ENCODE measurements at places on chromosomes 7 and 10.

DNA sequence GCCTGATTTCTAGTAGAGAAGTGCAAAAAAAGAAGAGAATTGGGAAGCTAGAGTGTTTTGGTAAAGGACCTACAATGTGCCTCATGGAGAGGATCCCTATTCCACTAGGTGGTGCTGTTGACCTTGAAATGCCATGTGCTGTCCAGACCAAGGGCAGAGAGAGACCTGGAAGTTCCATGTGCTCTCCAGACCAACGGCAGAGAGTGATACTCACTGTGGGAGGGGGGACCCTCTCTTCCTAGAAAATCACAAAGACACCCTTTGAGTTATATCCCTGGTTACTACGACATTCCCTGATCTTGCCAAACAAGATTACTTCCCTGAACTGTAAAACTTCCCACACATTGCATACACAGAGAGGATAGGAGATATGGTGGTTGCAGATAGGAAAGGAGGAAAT lies 212.7 kb upstream of the ZNF804B start:
- DNase-seq, result peak; percentile 3

- no peak for DNase-seq
Measured at GRCh38 chr7:30914596-30914995, 2.9 kb downstream of the AQP1 start.

GRCh38 chr7:86968618-86969017 lies 90.8 kb downstream of the ELAPOR2 start:
- no peak for DNase-seq

DNA sequence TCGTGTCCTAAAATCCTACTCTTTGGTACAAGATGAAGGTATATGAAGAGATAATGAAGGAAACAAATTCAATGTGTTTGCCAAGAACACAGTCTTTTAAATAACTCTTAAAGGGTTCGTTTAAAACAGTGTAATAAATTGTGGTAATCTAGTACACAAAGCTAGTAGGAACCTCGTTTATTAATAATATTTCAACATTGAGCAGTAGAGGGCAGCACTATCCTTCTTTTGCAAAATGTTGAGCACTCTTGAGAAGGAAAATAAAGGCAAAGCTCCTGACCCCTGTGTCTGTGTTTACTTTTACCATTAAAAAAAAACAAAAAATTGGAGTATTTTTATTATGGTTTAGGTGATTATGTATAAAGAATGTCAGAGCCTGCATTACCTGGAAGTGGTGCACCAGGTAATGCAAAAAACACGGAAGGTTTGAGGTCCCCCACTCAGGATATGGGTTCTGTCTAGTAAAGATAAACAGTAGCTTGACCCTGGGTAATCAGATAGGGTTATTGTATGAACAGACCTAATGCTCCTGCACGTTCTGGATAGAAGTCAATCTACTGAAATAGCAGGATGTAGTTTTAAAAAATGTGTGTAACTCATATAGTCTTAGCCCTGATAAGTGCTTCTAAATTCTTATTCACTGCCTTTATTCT lies 5.7 kb upstream of the GOT1 start:
- no peak for DNase-seq

- no peak for DNase-seq
Measured at GRCh38 chr7:156751319-156751718, 110.7 kb downstream of the RNF32 start.

GRCh38 chr7:66642186-66642585 lies 13.5 kb downstream of the KCTD7 start:
- no peak for DNase-seq

GRCh38 chr7:152579070-152579469 lies 96.9 kb downstream of the XRCC2 start:
- no peak for DNase-seq

- peak; percentile 44 for DNase-seq
Measured at GRCh38 chr10:1488970-1489548, 248.3 kb downstream of the ADARB2 start.

DNA sequence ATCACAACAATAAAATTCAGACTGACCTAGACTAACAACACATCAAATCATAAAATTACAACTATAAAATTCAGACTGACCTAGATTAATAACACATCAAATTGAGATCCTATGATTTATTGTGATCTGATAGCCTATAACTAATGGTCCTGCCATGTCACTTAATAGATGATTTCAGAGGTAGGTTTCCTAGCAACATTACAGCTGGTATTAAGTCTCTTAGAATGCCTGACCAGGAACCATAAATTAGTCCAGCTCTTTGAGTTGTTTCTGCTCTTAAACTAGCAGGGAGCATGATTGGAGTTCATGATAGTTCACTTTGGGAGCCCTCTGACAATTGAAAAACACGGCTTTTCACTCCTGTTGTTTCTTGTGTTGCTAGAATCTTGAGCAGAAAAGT lies 318.9 kb downstream of the BMPER start:
- DNase-seq, result no peak

GRCh38 chr10:131656431-131656841 lies 244.4 kb upstream of the PPP2R2D start:
- DNase-seq, result no peak

DNA sequence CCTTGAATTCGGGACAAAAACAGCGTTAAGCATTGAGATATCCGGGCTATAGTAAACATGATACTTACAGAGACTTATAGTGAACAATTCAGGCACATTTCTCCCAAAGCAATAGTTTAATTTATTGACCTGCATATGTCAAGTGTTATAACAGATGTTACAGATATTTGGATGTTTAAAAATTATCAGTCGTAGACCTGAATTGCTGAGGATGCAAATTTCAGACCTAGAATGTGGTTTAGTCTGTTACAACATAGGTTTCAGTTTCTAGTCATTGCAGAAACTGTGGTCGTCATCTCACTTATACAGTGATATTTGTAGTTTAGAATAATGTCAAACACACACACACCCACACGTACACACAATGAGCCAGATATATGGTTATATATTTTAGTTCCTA lies 85.2 kb downstream of the VTI1A start:
- DNase-seq, result peak; percentile 14

DNA sequence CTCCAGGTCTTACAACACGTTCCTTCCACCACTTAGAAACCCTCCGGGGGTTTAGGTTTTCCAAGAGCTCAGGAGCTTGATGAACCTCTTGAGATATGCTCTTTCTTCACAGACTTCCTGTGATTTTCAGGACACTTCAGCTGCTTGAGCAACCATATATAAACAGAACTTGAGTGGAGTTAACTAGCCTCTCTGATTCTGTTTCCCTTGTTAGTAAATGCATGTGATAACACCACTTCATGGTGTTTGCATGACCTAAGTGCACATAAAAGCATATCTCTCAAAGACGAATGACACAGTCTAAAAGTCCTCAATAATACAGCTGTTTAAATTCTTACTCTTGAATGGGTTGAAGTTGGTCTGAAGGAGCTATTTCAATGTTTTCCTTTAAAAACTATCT lies 9.9 kb downstream of the PRR15 start:
- no peak for DNase-seq

- DNase-seq, result no peak
Measured at GRCh38 chr7:151306374-151306773, 35.2 kb upstream of the NUB1 start.

DNA sequence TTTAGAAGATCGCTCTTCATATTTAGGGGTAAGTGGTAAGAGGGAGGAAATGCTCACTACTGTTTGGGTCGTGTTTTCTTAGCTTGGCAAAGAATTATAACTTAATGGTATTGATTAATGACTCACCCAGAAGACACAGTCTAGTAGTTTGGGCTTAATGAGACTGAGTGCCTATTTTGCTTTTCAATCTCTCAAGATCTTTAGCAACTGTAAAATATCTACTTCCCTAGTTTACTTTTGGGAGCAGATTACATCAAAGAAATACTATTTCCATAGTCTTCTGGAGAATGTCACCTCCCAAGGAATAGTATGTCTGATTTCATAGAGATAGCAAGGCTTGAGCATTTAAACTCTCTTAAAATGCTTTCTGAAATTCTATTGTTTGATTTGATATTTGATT lies 100.5 kb upstream of the SLC25A13 start:
- DNase-seq, result no peak

- no peak for DNase-seq
Measured at GRCh38 chr7:3294432-3295100, 6.5 kb upstream of the SDK1 start.

- DNase-seq, result no peak
Measured at GRCh38 chr7:81506609-81507008, 263.2 kb downstream of the HGF start.

GRCh38 chr7:37751096-37751495 lies 67.5 kb downstream of the GPR141 start:
- DNase-seq, result no peak

DNA sequence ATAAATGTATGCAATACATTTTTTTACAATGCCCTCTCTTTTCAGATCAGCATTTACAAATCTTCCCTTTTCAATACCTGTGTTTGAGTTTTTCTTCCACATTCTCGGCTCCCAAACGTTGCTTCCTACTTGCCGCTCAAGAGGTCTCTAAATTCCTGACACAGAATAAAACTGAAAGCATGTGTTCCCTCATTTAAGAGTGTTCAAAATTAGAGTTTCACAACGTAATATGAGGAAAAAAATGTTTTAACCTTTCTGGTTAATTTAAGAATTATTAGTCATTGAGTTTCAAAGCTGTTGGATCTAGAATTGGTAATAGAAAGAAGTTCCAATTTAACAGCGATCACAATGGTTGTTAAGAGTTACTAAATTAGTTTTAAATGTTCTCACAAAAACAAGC lies 100.4 kb downstream of the ARID5B start:
- no peak for DNase-seq

DNA sequence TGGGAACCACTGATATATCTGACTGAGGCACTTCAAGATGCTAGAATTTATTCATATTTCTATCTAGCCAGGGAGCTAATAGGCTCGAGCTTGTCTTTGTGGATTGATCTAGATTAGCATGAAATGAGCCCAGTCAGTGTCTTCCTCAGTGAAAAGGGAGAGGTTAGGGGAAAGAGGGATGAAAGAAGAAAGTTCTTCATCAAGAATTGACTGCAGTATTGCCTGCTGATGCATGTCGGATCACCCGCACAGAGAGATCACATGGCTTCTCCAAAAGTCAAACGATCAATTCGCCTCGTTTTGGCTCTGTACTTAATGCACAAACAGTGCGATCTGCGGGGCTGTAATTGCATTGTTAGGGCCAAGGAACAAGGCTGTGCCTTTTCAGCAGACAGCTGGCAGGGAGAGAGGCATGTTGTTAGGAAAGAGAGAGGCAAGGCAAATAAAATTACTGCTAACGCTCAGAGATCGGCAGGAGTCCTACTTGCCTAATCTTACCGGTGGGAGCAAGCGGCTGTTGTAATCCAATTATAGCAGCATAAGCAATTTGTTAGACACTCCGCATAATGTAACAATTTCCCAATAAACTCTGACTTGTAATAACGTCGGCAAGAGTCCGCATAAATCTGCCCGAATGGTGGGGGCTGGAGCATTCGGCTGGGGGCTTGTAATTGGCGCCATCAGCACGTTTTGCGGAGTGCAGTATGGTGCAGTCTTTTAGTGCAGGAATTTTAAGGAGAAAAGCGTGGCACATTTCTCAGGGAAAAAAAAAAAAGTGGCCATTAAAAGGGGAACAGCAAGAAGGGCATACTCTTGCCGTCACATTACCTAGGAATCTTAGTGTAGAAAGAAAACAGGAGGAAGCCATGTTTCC lies 102.1 kb downstream of the POLL start:
- DNase-seq, result no peak

DNA sequence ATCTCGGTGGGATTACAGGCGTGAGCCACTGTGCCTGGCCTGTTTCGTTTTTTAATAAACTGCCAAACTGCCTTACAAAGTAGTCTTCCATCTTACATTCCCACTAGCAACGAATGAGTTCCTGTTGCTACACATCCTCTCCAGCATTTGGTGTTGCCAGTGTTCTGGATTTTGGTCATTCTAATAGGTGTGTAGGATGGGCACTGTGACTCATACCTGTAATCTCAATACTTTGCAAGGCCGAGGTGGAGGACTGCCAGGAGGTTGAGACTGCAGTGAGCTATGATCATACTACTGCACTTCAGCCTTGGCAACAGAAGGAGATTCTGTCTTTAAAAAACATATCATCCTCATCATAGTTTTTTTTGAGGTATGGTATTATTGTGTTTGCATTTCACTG lies 21.4 kb upstream of the RSBN1L start:
- DNase-seq, result no peak

- no peak for DNase-seq
Measured at GRCh38 chr10:119478811-119479341, 63.6 kb downstream of the RGS10 start.

DNA sequence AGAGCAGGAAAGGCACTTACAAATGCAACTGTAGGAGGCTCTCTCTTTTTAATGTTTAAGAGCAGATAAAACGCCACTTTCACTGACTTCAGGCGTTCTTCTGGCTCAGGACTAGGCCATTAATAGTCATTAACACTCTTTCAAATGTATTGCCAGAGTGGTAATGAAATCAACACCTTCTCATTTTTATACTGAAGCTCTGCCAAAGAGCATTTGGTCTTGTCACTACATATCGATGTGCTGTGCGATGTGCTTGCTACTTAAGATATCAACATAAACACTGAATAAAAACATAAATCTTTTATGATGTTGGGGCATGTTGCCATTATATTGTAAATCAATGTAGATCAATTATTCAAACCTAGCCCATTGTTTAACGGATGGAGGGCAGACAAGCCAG lies 634.7 kb downstream of the ARL4A start:
- DNase-seq, result no peak

DNA sequence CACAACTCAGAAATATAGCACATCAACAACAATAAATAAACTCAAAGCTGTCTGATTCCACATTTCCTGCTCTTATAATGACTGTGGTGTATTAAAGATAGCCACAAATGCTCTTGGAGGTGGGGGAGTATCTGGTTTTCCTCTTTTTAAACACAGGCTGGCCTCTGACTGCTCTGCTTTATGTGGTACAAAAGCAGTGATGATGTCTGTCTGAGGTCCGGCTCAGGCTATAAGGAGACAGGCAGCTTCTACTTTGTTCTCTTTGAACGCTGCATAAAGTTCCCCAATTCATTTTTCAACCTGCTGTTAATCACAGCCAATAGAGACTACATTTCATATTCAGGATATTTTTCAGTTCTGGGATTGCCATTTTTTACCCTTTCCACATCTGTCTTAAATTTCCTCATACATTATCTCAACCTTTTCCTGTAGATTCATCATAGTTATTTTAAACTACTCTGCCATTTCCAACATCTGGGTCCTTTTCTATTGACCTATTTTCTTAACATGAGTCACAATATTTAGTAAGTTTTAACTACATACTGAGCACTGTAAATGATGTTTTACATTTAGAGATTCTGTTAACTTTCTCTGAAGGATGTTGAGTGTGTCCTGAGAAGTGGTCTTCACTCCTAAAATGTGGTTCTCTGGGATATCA lies 64.9 kb downstream of the CRPPA start:
- DNase-seq, result no peak

DNA sequence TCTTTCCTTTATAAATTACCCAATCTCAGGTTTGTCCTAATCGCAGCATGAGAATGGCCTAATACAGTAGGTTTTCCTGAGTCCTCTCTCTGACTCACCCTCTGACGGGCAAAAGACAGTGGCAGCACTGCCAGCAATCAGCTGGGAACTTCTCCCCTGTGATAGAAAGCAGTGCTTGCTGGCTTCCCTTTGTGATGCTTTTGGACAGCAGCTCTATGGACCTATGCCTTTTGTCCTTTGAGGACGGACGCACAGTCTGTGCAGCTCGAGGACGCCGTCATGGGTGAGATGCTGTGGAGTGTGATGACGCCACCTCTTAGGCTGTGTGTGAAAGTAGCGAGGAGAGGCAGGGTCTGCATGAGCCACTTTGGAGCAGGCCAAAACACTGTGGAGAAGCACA lies 68.8 kb downstream of the KIAA1217 start:
- DNase-seq, result no peak

GRCh38 chr10:102167861-102168260 lies 15.7 kb downstream of the NOLC1 start:
- DNase-seq, result no peak

Data from GM19239 (cell line).